Mucosa of gallbladder (tissue), 1 donor: ENCODE measurements at places on chromosomes 16 and 17.
A peak's percentile ranks its signal among the peaks of the same experiment; 100 is the strongest.

GRCh38 chr16:560701-561412 lies 663 bp downstream of the PRR35 start:
- DNase-seq = no peak

- no peak for DNase-seq
These were observed 373.7 kb downstream of the SOX9 start for GRCh38 chr17:72494566-72494965.

DNA sequence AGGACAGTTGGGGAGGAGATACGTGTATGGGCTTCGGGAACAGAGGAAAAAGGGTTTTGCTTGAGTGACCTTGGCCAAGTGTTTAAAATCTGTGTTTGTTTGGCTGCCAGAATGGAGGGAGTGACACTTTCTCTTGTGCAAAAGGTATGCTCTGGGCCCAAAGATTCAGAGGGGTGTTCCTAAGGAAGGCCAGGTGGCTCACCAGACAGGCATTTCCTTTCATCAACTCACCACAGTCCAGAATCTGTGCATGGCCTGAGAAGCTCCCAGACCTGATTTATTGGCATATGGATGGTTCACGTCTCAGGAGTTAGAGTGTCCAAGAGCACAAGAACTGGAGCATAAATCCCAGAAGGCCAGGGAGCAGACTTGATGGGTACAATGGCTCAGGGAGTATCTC lies 53.4 kb upstream of the NLK start:
- DNase-seq = no peak

- DNase-seq = no peak
These were observed 13.8 kb upstream of the ABCC3 start for GRCh38 chr17:50620858-50621257.

GRCh38 chr16:73113336-73113735 lies 65.4 kb upstream of the ZFHX3 start:
- DNase-seq = no peak

- DNase-seq = no peak
These were observed 504 bp downstream of the FOXC2 start for GRCh38 chr16:86566966-86567700.

GRCh38 chr17:71681427-71682173 lies 439.2 kb upstream of the SOX9 start:
- peak; percentile 71 for DNase-seq
